Stimulated activated CD8-positive, alpha-beta memory T cell treated with anti-CD3 and anti-CD28 coated beads, Interleukin-7, amount 100 ng/mL, for 1 hour (primary cell): ENCODE measurements at places on chromosomes 13 and 19.

GRCh38 chr13:71864094-71864985 is 2.7 kb downstream of the DACH1 start:
- DNase-seq = no peak

- no peak for DNase-seq
Measured at GRCh38 chr19:19423322-19423721, 17.8 kb downstream of the GATAD2A start.

GRCh38 chr19:18412610-18413239 is 6.5 kb upstream of the SSBP4 start:
- no peak for DNase-seq

- DNase-seq = no peak
Measured at GRCh38 chr19:15154002-15154612, 46.7 kb downstream of the NOTCH3 start.

- DNase-seq = peak; percentile 77
Measured at GRCh38 chr19:35903550-35904179, 1.3 kb downstream of the HCST start.

DNA sequence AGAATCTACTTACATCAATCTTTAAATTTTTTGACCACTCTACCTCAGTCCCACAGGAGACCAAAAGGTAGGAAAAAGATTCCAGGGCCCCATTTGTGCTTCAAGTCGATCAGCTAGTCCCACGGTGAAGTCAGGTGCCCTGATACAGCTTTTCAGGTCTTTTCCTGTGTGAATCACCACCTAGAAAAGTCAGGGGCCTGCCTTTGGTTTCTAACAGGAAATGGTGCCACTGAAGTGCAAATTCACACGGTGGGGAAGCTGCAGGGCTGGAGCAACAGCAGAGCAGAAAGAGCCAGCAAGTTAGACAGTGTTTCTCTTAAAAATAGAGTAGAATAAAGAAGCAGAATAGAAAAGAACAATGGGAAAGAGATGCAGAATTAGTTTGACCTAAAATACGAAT is 107.5 kb downstream of the KLF12 start:
- peak; percentile 45 for DNase-seq

DNA sequence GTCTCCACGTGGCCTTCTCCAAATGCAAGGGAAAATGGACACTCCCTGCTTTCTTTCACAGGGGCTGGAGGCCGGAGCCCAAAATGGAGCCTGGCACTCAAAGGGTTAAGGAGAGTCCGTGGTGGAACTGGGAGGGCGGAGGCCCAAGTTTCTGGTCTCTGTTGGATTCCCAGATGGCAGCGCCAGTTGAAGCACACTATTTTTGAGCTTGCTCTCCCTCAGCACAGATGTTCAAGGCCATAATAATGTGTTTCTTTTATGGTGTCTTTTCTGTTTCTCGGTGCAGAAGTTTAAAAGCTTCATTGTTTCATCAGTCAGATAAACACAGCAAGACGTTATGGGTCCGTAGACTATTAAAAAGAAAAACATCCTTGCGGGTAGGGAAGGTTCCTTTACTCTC is 67.6 kb downstream of the TNFRSF19 start:
- no peak for DNase-seq

- DNase-seq = no peak
Measured at GRCh38 chr13:24076109-24076508, 84.4 kb upstream of the SPATA13 start.
